ENCODE measurements at places on chromosomes 5 and 9.

- DNase-seq, result no peak
Observed at GRCh38 chr5:10364186-10364689, 10.7 kb downstream of the MARCHF6 start.

DNA sequence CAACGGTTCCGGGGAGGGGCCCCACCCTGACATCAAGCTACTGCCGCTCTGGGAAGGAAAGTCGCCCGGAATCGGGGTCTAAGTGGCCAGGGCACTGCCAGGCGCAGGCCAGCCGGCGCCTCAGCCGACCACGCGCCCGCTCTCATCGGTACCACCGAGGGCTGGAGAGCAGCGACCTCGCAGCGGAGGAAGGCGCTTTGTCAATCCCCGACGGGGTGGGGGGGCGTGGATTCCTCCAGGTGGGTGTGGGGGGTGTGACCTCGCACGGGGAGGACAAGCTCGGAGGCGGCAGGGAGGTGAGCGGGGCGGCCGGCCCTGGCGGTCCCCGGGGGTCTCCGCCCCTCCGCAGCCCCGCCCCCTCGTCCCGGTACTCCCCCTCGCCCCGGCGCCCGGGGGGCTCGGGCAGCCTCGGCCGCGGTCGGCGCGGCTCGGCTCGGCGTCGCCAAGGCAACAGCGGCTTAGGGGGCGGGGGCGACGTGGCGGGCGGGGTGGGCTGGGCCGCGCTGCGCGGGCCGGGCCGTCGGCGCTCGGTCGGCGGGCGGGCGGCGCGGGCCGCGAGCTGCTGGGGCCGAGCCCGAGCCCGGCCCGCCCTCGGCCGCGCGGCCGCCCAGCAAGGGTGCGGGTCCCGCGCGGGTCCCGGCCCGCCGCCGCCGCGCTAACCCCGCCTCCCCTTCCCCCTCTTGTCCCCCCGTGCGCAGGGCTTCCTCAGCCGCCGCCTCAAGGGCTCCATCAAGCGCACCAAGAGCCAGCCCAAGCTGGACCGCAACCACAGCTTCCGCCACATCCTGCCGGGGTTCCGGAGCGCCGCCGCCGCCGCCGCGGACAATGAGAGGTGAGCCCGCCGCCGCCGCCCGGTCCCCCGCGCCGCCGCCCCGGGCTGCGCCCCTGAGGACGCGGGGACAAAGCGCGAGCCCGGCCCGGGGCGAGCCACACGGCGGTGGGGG is 47.5 kb downstream of the DAB2IP start:
- DNase-seq, result peak; percentile 65

DNA sequence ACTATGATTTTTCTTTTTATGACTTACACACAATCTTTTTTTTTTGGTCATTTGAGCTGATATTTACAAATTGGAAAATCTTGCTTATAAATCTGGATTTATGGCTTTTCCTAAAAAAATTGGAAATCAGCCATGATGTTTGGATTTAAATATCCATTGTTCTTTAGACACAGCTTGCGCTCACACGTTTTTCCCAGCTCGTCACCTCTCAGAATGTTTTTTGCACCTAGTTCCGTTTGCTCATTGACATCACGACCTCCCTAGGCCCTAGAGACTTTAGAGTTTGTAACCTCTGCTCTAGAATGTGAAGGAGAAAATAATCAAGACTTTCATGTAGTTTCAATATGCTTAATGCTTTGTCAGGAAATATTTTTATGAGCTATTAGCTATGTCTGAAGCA is 930.5 kb downstream of the TLE4 start:
- DNase-seq, result no peak

DNA sequence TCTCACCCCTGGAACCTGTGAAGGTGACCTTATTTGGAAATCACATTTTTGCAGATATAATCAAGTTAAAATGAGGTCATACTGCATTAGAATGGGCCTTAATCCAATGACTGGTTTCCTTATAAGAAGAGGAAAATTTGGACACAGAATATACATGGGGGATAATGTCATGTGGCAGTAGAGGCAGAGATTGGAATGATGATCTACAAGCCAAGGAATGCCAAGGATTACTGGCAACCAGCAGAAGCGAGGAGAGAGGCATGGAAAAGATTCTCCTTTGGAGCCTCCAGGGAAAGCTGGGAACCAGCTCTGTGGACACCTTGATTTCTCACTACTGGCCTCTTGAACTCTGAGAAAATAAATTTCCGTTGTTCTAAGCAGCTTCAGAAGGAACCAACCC is 20.2 kb upstream of the CEP78 start:
- no peak for DNase-seq

All from MG63 (cell line).